ENCODE measurements at places on chromosomes 1 and 21.

- no peak overlapping the region for H3K27ac ChIP-seq
- no peaks in the 10 kb centered on the region for H3K36me3 ChIP-seq
- H3K4me3 ChIP-seq = no peak overlapping the region
- DNase-seq = no peak
Observed at GRCh38 chr1:88701275-88701674, 17.2 kb downstream of the PKN2 start.

- no peaks in the 10 kb centered on the region for H3K27me3 ChIP-seq
- H3K36me3 ChIP-seq = peaks cover 8% of the 10 kb centered on the region
- H3K27ac ChIP-seq = peak within 1 kb of the TSS; percentile 88
- peak within 1 kb of the TSS; percentile 83 for H3K4me3 ChIP-seq
- H3K4me1 ChIP-seq = peaks cover 29% of the 10 kb centered on the region
Observed at GRCh38 chr1:41241749-41242341, at the start of gene SCMH1. Gene SCMH1, minus strand, starts transcription at chr1:41242306. Its CDS starts 56,173 bp downstream, at chr1:41186133.

- H3K4me1 ChIP-seq = peaks cover 16% of the 10 kb centered on the region
- H3K4me3 ChIP-seq = no peak overlapping the region
- H3K36me3 ChIP-seq = peaks cover 18% of the 10 kb centered on the region
- DNase-seq = no peak
Observed at GRCh38 chr1:178739285-178740045, 14.4 kb downstream of the RALGPS2 start.

DNA sequence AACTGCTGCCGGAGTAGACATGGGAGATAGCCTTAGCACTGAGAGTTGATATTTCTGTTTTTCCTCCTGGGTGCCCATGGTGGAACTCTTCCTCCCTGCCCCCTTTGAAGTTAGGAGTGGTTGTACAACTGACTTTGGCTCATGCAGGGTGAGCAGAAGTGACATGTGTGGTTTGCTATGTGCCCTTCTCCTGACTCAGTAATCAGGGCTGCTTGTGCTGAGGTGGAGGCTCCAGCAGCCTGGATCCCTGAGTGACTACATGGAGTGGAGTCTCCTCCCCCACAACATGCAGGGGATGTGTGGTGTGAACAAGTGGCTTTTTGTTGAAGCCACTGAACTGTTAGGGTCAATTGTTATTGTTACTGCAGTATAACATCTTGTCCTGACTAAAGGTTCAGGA, 261.6 kb downstream of the CAMTA1 start:
- no peak overlapping the region for H3K4me3 ChIP-seq
- no peak for DNase-seq
- H3K4me1 ChIP-seq = no peaks in the 10 kb centered on the region
- H3K36me3 ChIP-seq = no peaks in the 10 kb centered on the region

DNA sequence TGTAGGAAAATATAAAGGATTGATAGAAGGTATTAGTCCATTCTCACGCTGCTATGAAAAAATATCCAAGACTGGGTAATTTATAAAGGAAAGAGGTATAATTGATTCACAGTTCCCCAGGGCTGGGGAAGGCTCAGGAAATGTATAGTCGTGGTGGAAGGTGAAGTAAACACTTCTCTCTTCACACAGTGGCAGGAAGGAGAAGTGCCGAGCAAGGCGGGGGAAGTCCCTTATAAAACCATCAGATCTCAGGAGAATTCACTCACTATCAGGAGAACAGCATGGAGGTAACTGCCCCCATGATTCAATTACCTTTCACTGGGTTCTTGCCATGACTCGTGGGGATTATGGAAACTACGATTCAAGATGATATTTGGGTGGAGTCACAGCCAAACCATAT, 1806.0 kb downstream of the MRPL39 start:
- no peak overlapping the region for H3K4me3 ChIP-seq
- H3K36me3 ChIP-seq = no peaks in the 10 kb centered on the region
- no peak overlapping the region for H3K27ac ChIP-seq
- no peaks in the 10 kb centered on the region for H3K4me1 ChIP-seq
- H3K27me3 ChIP-seq = no peaks in the 10 kb centered on the region
- no peak for DNase-seq

GRCh38 chr21:32949701-32950100, 76.0 kb upstream of the OLIG2 start:
- no peak for DNase-seq
- H3K4me1 ChIP-seq = no peaks in the 10 kb centered on the region
- H3K36me3 ChIP-seq = no peaks in the 10 kb centered on the region
- H3K27me3 ChIP-seq = peaks cover 79% of the 10 kb centered on the region
- H3K4me3 ChIP-seq = no peak overlapping the region
- no peak overlapping the region for H3K27ac ChIP-seq

DNA sequence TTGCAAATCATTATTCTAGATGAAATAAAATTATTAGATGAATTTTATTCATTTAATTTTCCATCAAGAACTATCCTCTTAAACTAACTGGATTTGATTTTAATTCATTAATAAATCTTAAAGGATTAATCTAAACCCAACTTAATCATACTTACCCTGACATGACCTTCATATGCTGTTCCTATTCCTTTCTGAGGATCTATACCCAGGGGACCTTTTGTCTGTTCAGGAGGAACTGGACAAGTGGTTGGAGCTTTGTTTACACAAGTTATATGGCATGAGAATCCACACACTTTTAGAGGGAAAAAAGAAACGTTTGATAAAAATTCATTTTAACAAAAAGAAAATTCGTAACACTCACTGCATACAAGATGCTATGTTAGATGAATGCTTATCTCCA, 95.2 kb downstream of the COQ8A start:
- DNase-seq = no peak
- H3K4me3 ChIP-seq = no peak overlapping the region
- H3K27ac ChIP-seq = no peak overlapping the region
- no peaks in the 10 kb centered on the region for H3K36me3 ChIP-seq
- no peaks in the 10 kb centered on the region for H3K27me3 ChIP-seq

- no peaks in the 10 kb centered on the region for H3K36me3 ChIP-seq
- no peak overlapping the region for H3K4me3 ChIP-seq
- no peak for DNase-seq
- H3K27ac ChIP-seq = no peak overlapping the region
- peaks cover 41% of the 10 kb centered on the region for H3K27me3 ChIP-seq
Observed at GRCh38 chr1:22323141-22323845, 128.4 kb upstream of the ZBTB40 start.
